ENCODE measurements at places on chromosomes 2 and 18.
A peak's percentile ranks its signal among the peaks of the same experiment; 100 is the strongest.

GRCh38 chr2:187055463-187055862 is 206.5 kb upstream of the ZSWIM2 start:
- peak; percentile 40 for DNase-seq

- DNase-seq = no peak
Measured at GRCh38 chr18:46155641-46156051, 51.5 kb downstream of the HAUS1 start.

DNA sequence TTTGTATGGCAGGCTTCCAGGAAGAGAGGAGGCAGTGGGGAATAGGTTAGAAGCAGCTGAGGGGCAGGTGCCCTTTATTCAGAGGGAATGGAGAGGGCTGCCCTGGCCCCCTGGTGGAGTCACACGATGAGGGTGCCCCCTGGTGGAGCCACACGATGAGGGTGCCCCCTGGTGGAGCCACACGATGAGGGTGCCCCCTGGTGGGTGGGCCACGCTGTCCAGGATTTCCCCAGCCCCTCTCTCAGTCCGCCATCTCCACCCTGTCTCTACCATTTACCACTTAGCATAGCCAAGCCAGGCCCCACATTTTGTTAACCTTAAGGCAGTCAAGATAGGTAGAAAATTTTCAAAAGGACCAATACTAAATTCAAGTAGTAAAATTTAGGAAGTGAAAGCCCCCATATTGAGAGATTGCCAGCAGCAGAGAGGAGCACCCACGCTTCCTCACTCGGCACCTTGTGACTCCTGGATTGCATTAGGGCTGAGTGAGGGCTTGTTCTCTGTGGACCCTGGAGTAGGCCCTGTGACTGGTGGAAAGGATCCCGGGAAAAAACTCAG is 10.4 kb upstream of the FAM228A start:
- DNase-seq = peak; percentile 87

GRCh38 chr2:27921880-27922547 is 31.5 kb downstream of the BABAM2 start:
- DNase-seq = no peak

DNA sequence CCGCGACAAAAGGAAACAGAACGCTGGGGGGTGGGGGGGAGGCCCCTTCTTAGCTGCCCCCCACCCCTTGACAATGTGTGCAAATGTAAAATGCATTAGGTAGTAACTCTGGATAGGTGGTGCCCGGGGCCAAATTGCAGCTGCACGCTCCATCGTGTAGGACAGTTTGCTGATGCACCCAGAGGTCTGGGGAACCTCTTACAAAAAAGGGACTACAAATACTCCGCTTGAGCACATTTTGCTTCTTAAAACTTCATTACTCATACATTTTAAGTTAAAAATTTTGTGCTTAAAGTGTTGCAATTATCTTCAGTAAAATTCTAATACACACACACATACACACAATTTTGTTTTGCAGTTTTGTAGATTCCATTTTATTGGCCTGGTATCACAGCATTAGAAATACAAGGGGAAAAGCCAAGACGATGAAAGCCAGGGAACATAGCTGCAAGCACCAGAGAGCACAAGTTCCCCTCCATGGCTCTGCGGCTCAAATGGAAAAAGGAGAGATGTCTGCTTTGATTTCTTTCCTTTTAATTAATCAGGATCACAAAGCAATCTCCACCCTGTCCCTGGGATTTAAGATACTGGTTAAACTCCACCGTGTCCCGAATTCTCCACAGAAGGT is 582.1 kb downstream of the ZEB2 start:
- no peak for DNase-seq

All from suppressor macrophage (primary cell).